ENCODE measurements at places on chromosomes 2 and 18. TPM values are rescaled to one million over a fixed set of nuclear protein-coding genes. Genes with fewer than 3 reads are reported as not detected.

The SNTG2 gene
- polyA plus RNA-seq: not detected

The COLEC11 gene
- polyA plus RNA-seq: 0.95 TPM

The PTPRM gene
- 90.1 TPM for polyA plus RNA-seq

The LRP1B gene
- polyA plus RNA-seq: 3.5 TPM

The TMEM37 gene
- polyA plus RNA-seq: 5.0 TPM

The SOWAHC gene
- 5.8 TPM for polyA plus RNA-seq

Data from muscle of arm (tissue), 14 donors.